ENCODE measurements at places on chromosomes 7 and 10. TPM values are rescaled to one million over a fixed set of nuclear protein-coding genes. Genes with fewer than 3 reads are reported as not detected.
A peak's percentile ranks its signal among the peaks of the same experiment; 100 is the strongest.

DNA sequence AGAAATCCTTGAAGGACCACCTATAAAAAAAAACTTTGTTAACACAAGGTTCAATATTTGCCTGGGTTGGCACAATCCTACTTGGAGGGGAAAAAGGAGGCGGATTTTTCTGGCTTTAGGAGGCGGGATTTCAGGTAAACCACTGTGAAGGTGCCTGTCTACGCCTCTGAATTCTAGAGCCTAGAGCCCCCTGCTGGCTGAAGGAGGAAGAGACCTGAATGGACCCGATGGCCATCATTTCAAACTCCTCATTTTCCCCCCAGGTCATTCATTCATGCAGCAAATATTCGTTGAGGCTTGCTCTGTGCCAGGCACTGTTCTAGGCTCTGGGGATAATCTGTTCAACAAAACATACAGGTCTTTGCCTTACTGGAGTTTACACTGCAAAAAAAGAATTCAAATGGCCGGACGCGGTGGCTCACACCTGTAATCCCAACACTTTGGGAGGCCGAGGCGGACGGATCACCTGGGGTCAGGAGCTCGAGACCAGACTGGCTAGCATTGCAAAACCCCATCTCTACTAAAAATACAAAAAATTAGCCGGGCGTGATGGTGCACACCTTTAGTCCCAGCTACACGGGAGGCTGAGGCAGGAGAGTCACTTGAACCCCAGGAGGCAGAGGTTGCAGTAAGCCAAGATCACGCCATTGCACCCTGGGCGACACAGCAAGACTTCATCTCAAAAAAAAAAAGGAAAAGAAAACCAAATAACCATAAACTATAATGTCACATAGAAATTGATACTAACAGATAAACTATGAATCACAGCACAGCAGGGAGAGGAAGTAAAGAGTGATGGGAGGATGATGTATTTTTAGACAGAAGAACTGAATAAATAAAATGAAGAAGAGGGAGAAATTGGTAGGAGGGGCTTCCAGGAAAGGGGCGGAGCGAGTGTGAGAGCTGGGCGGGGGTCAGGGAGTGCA is 90.1 kb upstream of the NFE2L3 start:
- peak; percentile 69 for DNase-seq

DNA sequence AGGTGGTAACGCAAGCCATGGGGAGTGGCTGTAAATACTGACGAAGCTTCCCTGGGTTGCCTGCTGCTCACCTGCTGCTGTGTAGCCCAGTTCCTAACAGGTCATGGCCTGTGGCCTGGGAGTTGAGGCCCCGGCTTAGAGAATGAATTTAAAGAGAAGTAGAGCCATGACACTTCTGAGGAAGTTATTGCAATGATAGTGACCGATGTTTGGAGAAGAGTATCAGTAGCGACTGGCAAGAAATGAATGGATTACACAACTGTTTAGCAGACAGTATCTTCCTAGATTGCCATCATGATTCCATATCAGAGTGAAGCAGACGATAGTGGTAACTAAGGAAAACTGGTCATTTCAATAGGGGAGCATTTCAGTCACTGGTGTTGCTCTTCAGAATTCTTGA is 249.6 kb downstream of the PLXDC2 start:
- DNase-seq, result no peak

The FANK1 gene
- 0.66 TPM for total RNA-seq

The ANKRD61 gene
- 0.32 TPM for total RNA-seq

DNA sequence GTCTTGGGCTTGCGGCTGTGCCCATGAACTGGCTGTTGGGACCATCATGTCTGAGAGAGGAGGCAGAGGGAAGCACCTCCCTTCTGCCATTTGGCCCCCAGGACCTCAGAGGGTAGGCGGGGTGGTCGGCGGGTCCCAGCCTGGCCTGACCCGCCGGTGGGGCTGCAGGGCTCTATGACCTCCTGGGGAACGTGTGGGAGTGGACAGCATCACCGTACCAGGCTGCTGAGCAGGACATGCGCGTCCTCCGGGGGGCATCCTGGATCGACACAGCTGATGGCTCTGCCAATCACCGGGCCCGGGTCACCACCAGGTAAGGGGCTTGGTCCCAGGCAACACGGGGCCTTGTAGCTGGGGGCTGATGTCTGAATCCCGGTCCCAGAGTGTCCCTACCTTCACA is 14.1 kb downstream of the SUMF2 start:
- no peak for DNase-seq

DNA sequence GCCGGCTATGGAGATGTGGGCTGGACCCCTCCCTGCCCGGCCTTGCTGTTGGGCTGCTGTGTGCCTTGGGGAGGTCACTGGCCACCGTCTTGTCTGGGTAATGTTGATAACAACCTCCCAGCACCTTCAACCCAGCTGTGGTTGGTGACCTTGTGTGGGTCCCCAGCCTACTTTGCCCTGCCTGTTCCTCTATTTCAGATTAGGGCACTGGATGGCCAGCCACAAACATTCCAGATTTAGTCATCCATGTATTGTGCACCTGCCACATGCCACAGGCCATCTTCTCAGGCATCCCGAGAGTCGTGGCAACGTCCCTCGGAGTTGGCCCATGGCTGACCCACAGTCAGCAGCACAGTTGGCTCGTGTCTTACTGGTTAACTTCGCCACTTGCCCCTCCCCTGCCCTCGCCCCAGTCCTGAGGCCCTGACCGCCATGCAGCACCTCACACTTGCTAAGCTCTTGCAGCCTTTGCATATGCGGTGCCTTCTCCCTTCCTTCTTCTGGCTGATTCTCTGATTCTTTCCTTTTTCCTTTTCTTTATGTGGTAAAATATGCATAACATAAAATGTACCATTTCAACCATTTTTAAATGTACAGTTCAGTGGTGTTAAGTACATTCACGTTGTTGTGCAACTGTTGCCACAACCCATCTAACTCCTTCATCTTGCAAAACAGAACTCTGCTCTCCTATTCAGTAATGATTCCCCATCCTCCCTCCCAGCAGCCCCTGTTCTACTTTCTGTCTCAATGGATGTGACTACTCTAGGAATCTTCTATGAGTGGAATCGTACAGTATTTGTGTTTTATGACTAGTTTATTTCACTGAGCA is 60.6 kb downstream of the PRF1 start:
- DNase-seq, result no peak

DNA sequence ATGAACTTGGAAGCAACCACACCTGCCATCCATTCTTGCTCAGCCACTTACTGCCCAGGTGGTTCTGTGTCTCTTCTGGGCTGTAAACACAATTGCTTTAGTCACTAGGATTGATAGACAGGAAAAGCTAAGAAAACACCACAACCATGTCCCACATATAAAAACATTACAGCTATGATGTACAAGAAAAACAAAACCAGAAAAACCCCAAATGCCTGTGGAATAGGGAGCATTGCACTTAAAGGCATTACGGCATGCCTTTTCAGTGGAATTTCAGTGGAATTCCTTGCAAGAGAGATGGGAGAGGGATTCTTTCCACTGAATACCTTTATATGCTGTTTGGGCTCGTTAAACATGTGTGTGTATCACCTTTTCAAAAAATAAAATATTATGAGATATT is 44.2 kb upstream of the GPR26 start:
- no peak for DNase-seq

DNA sequence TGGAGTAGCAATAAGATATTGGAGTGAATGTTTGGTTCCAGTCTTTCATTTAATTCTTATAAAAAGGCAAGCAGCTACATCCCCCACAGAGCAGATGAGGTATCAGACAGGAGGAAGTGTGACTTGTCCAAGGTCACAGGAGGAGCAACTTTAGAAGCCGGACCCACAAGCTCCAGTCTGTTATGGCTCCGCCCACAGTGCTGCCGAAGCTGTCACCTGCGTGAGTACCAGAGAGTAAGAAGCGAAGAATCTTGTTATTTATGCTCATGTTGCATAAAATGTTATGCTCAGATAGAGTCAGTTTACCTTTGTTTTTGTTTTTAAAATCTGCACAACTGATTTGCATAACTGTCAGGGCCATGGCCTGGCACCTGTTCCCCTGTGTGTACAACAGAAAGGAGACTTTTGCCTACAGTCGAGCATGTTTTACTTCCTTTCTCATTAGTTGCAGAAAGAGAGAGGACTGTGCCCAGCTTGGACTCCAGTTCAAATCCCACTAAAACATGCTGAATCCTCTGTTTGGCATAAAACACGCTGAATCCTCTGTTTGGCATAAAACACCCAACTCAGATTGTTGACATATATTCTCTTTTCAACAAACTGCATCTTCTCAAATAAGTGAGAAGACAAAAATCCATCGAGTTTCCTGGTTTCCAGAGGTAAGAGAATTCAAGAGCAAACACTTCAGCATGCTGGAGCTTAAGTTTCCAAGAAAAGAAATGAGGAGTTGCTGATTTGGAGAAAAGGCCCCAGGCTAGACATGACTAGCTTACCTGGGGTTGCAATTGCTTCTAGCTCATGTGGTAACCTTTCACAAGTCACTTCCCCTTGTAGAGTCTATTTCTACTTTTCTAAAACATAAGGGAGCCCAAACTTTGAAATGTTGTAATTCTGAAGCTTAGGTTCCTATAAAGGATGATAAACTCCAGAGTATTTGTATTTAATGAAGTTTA is 409.8 kb upstream of the ZMIZ1 start:
- no peak for DNase-seq

The TAS2R4 gene
- total RNA-seq, result 0.42 TPM

The NYAP1 gene
- total RNA-seq, result 0.18 TPM

The CCDC6 gene
- 40.0 TPM for total RNA-seq

The PRTFDC1 gene
- 0.46 TPM for total RNA-seq

The C10orf62 gene
- total RNA-seq, result not detected

- no peak for DNase-seq
Measured at GRCh38 chr7:73387221-73387828, 46.3 kb upstream of the FZD9 start.

DNA sequence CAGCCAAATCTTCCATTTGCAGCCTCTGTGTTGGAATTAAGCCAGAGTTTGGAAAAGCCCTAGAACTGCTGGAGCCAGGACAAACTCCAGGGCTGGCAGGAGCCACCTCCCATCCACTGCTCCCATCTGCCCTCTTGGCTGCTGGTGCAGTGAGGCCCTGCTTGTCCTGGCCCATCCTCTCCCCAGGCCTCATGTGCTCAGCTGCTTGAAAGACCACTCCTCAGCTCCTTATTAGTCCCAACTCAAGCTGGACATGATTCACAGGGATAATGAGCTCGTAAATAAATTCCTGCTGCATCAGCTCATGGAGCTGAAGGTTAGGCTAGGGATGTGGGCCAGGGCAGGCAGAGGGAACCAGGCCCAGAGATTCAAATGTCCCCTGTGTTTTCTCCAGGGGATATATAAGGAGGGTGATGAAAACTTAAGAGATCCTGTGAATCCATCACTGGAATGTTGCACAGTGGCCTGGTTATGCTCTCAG is 282.8 kb downstream of the RPS24 start:
- DNase-seq, result no peak

The TCERG1L gene
- total RNA-seq, result not detected

- DNase-seq, result no peak
Measured at GRCh38 chr10:72270607-72271281, 3.0 kb upstream of the DDIT4 start.

GRCh38 chr10:110221044-110221720 is 13.8 kb downstream of the MXI1 start:
- no peak for DNase-seq

DNA sequence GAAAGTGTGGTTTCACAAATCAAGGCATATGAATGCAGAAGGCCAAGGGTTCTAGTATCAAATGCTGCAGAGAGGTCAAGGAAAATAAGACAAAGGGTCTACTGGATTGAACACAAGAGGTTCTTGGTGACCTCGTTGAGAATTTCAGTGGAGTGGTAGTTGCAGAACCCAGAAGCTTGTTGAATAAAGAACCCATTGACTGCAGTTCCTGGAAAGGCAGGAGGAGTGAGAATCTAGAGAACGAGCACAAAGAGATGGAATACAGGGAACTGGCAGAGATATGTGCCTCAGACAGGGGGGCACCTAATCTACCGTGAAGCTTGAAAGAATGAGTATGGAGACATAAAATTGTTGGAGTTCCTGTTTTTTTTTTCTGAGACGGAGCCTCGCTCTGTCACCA is 3.5 kb upstream of the SEPTIN7 start:
- no peak for DNase-seq

DNA sequence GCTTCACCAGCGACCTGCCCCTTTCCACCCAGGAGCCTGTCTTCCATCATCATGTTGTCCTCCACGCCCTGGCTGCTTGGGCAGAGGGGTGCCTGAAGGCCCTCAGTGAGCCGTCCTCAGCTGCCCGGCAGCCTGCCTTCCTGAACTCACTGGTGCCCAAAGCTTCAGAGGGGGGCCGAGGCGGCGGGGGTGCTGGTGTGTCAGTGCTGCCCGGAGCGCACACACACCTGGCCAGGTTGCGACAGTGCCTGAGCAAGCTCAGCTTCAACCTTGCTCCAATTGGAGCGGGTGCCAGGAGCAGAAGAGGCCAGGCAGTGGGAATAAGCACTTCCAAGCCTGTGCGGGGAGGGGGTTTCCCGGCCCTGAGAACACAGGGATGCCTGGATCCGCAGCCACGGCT is 566.3 kb downstream of the INHBA start:
- no peak for DNase-seq

DNA sequence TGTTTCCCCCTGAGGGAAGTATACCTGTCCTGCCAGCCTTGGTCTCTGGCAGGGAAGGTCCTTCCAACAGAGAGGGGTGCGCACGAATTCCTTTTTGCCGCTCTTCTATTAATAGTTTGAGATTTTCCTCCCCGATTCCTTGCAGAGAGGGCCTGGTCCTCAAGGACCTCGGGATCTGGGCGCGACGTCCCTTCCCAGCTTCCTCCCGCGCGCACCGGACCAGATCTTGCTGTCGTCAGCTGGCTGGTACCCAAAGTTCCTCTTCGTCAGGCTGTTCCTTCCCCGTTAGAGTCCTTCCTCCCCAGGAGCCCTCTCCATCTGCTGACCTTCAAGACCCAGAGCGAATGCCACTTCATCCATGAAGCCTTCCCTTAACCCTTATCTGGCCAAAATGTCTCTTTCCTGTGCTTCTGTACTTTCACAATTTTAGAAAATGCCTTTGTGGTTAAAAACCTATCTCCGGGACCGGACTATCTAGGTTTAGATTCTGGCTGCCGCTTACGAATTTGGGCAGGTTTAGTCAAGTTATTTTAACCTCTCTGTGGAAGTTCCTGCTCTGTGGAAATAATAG is 851 bp upstream of the GOT1 start:
- DNase-seq, result no peak
